Activated CD8-positive, alpha-beta memory T cell treated with anti-CD3 and anti-CD28 coated beads for 1 hour (primary cell): ENCODE measurements at places on chromosomes 11 and 22.

DNA sequence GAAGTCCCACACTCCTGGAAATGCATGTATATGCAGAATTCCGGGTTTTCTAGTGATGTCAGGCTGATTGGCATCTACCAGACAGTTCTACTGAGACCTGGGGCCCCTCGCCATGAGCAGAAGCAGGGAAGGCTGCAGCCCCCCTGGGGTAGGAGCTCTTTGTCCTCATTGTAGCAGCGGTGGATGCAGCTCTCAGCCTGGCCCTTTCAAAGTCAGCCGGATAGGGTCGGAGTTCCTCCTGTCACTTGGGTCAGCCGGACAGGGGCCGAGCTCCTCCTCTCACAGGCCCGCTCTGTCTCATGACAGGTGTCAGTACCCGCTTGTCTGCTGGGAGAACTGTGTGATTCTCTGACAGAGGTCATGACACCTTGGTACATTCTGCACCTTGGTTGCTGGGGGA is 30.0 kb downstream of the MRGPRD start:
- DNase-seq = no peak

DNA sequence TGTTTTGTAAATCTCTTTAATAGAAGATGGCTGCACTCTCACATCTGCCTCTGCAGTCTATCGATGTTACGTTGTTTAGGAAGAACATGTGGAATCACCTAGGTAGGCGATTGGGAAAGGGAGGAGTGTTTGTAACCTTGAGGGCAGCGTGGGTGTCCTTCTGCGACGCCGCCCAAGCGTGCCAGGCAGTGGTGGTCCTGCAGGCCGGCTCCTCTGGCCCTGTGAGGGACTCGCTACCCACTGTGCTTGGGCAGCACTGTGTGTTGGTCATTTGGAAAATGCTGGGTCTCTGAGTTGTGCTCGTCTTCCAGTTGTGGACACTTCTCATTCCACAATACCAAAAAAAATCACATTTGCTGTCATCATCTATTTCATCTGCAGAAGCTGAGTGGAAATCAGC is 29.1 kb downstream of the CTTN start:
- no peak for DNase-seq

GRCh38 chr22:27023591-27023990 is 366.2 kb downstream of the MIAT start:
- DNase-seq = no peak

DNA sequence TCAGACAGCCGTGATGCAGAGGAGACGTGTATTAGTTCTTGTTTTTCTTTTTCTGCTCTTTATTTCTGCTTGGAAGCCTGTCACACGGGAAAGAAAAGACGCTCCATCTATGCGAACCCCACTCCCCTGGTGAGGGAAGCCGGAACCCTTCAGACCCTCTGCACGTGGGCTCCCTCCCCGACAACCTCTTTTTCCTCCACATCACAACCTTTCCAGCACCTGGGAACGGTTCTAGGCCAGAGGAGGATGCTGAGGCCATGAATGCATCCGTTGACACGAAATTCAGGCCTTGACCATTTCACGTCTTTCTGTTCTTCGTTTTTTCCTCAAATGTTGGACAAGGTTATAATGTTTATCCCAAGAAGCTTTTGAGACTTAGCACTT is 85.3 kb upstream of the WNT7B start:
- DNase-seq = no peak

DNA sequence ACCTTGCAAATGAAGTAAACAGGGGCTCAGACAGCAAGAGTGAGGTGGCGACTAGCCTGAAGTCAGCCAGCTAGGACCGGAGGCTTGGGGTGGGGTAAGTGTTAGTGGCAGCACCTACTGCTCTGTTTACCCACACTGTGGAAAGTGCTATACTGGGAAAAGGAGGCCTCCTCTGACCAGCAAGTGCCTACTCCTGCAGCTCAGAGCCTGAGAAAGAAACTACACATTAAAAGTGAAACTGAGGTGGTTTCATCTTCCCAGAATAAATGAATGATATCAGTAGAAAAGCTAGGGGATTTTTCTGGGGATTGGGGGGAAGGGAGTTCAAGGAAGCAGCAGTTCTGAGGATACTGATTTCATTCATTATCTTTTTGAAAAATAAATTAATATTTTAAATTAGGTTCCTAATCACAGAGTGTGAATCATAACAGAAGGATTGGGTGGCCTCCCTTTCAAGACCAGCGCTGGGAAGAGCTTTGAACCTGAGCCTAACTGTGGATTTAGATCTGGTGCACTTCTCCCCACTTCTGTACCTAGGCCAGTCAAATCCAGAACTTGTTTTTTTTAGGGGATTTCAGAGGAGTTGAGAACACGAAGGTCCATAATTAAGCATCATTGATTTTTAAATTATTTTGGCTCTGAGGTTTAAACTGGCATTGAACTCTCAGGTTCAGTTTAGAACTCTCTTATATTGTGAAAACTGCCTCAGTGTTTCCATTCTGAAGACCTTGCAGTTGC is 48.1 kb upstream of the GRAMD1B start:
- DNase-seq = no peak
